ENCODE measurements at places on chromosomes 16 and 17.

- no peak for DNase-seq
Measured at GRCh38 chr17:3697103-3697476, 1.1 kb upstream of the P2RX5 start.

GRCh38 chr17:83118071-83118841 lies 38.8 kb downstream of the METRNL start:
- no peak for DNase-seq

DNA sequence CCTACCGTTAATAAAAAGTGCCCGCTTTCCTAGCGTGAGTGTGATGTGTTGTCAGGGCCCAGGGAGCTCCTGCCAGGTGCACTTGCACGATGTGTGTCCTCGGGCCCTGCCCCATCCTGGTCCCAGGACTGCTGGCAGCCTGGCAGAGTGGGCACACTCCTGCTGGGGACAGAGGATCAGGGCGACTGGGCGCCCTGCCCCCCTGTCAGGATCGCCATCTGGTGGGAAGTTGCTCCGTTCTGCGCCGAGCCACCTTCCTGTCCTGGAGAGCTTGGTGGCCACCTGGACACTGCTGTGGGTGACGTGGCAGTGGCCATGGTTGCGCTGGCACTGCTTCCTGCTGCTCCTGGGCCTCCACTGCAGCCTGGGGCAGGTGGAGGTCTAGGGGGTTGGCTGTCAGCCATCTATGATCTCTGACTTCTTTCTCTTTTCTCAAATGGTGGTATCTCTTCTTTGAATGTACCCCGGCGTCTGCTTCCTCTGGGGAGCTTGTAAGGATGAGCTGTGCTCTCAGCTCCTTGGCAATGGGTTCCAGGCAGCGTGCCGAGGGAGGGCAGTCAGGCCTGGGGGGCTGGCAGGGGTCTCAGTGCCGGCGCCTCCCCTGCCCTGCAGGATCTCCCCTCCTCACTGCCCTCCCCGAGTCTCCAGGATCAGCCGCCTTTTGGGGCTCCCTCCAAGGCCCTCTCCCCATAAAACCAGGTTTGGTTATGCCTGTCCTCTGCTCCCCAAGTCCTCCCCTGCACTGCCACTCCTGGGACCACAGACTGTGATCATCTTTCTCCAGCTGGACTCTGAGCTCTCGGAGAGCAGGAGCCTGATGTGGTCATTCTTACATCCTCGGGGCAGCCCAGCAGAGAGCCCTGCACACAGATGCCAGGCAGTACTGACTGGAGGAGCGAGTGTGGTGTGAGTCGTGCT lies 76.9 kb downstream of the AMFR start:
- no peak for DNase-seq

DNA sequence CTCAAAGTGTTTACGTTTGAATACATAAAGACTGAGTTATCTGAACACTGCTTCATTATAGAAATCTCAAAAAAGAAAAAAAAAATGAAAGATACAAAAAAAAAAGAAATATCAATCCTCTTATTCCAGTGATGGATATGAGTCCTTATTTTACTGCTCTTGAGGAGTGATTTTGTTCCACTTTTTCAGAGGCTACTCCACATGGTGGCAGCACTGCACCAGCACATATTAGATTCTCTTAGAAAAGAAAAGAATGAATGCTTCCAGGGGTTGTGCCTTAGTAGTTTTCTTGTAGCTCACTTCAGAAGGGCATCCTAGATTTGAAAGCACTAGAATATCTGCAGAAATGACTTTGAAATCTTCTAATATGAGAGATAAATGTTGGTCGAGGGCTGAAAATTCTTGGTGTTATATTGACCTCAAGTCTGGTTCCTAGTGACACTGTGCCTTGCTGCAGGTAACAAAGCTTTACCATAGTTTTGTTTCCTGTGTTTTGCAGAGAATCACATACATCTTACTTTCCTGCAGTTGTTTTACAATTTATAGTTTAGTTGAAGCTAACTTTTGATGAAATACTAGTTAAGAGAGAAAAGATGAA lies 25.9 kb downstream of the AP2B1 start:
- DNase-seq: peak; percentile 55

DNA sequence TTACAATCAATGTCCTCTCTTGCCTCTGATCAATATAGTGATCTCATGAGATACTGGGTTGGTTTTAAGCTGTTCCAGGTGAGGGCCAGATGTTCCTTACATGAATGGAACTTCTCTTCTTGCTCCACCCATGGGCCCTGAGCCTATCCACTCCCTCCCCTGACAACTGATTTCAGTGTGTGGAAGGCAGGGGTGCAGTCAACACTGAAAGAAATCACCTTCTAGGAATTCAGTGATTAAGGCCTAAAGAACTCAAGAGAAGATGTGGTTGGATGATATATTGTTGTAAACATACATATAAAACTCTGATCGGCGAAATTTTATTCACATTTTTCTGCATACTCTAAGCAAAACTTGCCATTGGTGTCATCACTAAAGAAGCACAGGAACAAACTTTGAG lies 6.7 kb upstream of the GOSR2 start:
- no peak for DNase-seq

Data from suppressor macrophage (primary cell).